ENCODE measurements at places on chromosomes 11 and 22. TPM values are rescaled to one million over a fixed set of nuclear protein-coding genes. Genes with fewer than 3 reads are reported as not detected.

LMO2 gene
- 0.12 TPM for total RNA-seq

B3GAT1 gene
- total RNA-seq, result not detected

RASL10A gene
- total RNA-seq, result not detected

FRMD8 gene
- 43.8 TPM for total RNA-seq

UPB1 gene
- total RNA-seq, result under 0.01 TPM

DNA sequence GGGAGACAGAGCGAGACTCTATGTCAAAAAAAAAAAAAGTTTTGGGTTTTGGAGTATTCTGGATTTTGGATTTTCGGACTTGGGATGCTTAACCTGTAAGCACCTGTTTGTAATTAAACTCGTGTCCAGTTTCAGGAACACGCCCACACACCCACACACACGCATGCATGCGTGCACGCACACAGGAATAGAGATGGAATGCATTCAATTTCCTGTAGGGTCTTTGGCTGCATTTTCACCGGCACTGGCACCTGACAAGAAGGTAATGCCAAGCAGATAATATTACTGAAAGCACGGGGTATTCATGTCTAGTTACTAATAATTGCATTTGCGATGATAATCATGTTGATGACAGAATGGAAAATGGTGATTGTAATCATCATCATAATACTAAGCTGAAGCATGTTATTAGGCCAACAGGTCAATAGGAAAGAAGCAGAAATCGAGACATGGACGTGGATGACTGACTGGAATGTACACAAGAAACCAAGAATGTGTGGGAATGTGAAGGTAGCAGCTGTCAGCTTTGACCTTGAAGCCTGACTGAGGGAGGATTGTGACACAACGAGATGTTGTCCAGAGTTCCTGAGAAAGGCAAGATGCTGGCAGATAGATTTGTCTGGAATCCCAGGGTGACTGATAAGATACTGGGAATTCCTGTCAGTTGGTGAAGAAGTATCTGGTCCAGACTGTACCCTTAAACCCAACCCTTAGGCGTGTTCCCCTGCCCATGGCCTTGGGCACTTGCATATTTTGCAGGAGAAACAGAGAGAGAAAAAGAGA, 108.6 kb downstream of the SYN3 start:
- no peak for DNase-seq

- no peak for DNase-seq
Measured at GRCh38 chr22:31544481-31545480, 48.4 kb downstream of the SFI1 start.

DNA sequence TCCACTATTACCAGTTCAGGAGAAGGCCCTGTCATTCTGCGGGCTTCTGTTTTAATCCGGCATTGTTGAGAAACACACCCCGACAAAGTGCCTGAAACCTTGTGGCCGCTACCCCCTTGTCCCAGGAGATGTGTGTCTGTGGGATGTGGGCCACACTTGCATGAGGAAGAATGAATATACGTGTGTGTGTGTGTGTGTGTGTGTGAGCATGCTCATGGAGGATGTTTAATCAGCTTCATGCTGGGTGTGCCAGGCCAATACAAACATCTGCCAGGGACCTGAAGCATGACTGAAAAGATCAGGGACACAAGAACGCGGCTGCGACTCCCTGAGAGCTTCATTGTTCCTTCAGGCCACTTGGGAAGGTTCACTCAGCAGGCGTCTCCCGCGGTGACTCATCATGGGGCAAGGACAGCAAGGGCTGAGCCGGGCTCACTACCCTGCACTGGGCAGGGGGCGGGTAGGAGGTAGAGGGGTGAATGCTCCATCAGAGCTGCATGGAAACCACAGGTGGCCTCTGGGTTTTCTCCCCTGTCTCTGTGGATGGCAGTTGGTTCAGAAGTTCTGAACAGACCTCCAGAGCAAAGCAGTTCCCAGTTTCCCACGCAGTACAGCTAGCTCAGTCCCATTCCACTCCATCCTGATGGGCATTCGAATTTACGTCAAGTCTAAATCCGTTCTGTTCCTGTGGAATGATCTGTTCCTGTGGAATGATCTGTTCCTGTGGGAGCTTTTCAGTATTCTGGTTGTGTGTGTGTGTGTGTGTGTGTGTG, 7.0 kb upstream of the MALAT1 start:
- peak; percentile 96 for DNase-seq

DNA sequence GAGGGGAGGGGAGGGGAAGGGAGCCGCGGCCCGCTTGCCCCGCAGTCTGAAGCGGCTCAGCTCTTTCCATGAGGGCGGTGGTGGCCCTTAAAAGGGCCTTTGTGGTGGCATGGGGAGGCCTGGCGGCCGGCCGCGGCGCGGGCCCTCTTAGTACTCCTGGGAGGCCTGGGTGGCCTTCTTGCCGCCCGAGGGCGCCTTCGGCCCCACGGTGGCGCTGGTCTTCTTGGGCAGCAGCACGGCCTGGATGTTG, 6.9 kb downstream of the DPAGT1 start:
- DNase-seq, result peak; percentile 81

- DNase-seq, result no peak
Measured at GRCh38 chr22:48920776-48921241, 906.9 kb downstream of the BRD1 start.

DNA sequence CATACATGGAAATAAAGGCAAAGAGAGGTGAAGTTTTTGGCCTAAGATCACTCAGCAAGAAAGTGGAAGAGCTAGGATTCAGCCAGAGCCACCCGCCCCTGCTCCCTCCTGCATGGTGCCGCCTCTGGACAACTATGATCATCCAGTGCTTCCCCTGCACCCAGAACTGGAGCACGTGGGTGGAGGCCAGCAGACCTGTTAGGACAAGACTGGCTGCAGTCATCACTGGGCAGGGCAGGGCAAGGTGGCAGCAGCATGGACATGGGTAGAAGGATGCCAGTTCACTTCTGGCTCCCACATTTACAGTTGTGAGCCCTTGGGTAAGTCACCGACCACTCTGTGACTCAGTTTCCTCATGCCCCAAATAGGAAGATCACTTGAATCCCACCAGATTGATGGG, 131.0 kb downstream of the FBXO7 start:
- DNase-seq, result no peak
